ENCODE measurements at places on chromosomes 1 and 21. TPM values are rescaled to one million over a fixed set of nuclear protein-coding genes. Genes with fewer than 3 reads are reported as not detected.

KCNA2 gene
- total RNA-seq, result 0.63 TPM

CLEC20A gene
- total RNA-seq, result 0.31 TPM

ZYG11A gene
- 4.0 TPM for total RNA-seq

LMNA gene
- total RNA-seq, result 229 TPM

ZNF648 gene
- not detected for total RNA-seq

GUCA2A gene
- not detected for total RNA-seq

ACOT11 gene
- total RNA-seq, result 0.94 TPM

ADAMTS5 gene
- 3.6 TPM for total RNA-seq

CATSPERE gene
- total RNA-seq, result 0.66 TPM

DNA sequence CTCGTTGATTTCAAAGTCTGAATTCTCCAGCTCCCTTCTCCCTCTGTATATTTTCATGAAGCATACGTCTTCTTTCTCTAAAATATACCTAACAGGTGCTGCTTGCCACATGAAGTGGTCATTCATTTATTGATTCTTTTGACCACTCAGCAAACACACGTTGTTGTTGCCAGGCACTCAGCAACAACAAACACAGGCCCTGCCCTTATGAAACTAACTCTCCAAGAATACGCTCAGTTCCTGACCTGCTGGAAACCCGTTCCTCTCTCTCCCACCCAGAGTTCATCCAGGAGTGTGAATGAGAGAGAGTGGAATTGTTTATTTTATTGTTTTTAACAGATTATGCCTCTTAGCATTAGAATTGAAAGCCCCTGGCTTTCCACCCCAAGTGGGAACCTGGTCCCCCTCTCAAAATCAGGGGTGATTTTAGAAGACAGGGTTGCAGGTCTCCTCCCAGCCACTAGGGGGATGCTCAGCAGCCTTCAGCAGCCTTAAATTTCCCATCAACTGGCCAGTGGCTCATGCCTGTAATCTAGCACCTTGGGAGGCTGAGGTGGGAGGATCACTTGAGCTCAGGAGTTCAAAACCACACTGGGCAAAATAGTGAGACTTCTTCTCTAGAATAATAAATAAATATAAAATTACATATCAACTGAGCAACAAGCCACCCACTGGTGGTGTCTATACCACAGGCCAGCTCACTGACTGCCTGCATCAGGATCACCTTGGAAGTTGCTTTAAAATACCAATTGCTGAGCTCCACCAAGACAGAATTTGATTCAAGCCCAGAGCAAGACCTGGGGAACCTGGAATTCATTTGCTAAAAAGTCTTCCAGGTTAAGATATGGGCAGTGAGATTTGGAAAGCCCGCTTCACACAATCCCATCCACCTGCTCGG, 181.0 kb upstream of the KLHDC7A start:
- ATAC-seq, result no peak

GRCh38 chr1:21586222-21586621, 77.0 kb downstream of the ALPL start:
- no peak for ATAC-seq

DNA sequence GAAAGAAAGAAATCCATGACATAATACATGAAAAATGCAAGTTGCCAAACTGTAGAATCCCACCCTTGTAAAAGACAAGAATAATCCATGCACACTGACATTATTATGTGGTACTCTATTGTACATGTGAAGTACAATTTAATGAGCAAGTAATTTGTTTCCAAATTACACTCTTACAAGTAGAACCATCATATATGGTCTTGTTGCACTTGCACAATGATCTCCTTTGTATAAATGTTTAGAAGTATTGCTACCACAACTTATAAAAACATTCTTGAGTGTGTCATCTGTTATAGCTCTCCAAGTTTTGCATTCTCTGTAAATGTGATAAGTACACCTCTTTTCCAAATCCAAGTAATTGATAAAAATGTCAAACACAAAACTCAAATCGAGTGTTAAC, 29.1 kb upstream of the ZNF281 start:
- ATAC-seq, result no peak

DNA sequence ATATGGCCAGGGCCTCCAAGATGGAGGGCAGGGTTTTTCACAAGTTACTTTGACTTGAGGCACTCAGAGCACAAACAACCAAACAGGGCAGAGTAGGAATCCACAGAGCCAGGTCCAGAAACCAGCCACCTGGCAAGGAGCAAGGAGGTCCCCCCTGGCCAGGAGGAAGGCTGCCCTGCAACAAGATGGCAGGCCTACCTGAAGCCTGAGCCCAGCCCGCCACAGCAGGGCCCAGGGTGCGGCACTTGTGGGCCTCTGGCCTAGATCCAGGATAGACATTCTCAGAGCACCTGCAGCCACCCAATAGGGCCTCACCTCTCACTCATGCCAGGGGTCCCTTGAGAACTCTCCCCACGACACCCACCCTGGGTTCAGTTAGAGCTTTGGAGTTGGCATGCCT, 11.5 kb downstream of the SH3BGRL3 start:
- ATAC-seq, result no peak

DNA sequence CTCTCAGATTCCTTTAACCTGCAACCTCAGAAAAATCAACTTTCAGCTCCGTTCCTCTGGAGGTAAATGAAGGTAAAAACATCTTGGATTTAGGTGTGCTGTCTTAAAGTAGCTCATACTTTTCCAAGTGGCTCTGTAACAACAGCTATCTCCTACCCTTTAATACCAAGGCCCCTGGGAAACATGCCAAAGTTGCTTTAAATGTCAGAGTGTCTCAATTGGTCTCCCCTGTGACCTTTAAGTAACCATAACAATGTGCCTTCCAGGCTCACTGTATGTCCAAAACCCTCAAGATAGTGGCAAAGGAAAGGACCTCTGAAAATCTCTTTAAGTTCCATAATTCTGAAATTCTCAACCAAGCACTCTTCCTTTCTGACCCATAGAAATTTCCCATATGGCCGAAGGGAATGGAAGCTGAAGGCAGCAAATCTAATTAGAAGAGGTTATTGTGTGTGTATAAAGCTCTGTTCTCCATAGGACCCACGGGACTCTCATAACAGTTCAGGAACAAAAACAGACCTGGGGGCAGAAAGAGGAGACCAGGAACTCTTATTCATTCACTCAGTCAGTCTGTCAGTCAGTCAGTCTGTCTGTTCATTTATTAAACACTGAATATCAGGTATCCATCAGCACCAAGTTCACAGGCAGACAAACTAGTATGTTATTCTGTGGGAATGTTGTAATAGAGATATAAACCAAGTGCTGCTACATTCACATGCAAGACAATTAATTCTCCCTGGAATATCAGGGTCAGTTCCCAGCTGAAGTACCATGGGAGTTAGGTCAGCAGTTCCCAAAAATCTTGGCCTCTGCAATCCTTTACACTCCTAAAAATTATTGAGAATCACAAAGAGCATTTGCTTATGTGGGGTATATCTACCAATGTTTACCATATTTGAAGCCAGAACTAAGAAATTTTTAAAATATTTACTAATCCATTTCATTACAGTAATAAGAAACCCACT, 19.1 kb downstream of the ASTN1 start:
- no peak for ATAC-seq

- ATAC-seq, result no peak
These were observed 14.0 kb downstream of the GTF2B start for GRCh38 chr1:88877382-88877825.

GRCh38 chr1:178702146-178702545, 22.9 kb upstream of the RALGPS2 start:
- no peak for ATAC-seq

DNA sequence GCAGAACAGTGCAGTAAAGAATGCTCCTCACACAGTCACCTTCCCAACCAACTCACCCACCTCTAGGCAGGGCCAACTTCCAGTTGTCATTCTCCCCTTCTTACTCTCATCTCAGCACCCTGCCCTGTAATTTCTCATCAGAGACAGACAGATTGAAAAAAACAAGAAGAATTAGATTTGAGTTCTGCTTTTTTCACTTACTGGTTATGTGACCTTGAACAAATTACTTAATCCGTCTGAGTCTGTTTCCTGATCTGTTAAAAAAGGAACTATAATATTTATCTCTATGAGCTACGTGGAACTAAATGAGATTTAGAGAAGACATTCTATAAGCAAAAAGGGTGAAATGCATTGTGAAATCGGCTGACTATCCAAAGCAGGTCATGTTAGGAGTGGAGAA, 330.3 kb downstream of the ZNF326 start:
- no peak for ATAC-seq

- no peak for ATAC-seq
These were observed 425.3 kb downstream of the USP25 start for GRCh38 chr21:16154951-16155635.

- no peak for ATAC-seq
These were observed 61.0 kb downstream of the TOR3A start for GRCh38 chr1:179142889-179143299.

DNA sequence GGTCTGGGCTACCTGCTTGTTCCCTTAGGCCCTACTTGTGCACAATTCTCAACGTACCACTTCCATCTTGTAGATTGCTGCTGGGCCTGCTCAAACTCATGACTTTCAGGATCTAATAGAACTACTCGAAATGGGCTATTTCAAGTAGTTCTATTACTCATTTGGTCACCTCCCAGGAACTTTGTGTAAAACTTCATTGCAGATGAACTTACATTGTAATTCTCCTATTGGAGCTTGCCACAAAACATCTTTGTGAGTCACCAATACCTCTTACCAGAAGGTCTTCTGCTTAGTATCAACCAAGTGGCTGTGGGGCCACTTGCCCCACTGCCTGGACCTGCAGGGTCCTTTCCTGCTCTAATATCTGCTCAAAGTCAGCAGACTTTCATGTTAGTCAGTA, 10.7 kb upstream of the MYOCOS start:
- ATAC-seq, result no peak

GRCh38 chr1:5711079-5711478, 281.1 kb downstream of the NPHP4 start:
- no peak for ATAC-seq

- ATAC-seq, result no peak
These were observed 45.3 kb upstream of the RGS1 start for GRCh38 chr1:192530254-192530653.

- ATAC-seq, result peak; percentile 51
These were observed 81.5 kb downstream of the ABCA4 start for GRCh38 chr1:94039514-94039870.

DNA sequence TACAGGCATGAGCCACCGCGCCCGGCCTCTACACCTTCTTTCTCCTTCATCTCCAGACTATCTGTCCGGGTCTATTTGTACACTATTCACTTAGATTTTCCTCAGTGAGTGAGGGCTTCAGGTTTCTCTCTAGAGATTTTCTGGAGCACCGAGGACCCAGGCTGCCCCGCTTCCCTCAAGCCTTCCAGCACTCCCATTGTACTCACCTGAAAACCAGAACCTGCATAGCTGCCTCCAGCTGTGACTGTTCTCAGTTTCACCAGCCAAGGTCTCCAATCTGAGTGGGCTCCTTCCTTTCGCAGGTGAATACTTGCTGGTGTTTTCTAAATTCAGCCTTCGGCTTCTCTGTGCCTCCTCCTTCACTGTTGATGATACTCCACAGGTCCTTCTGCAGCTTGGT, 12.9 kb upstream of the DMAP1 start:
- ATAC-seq, result no peak

- ATAC-seq, result no peak
These were observed 206.5 kb downstream of the TNR start for GRCh38 chr1:175536921-175537320.

DNA sequence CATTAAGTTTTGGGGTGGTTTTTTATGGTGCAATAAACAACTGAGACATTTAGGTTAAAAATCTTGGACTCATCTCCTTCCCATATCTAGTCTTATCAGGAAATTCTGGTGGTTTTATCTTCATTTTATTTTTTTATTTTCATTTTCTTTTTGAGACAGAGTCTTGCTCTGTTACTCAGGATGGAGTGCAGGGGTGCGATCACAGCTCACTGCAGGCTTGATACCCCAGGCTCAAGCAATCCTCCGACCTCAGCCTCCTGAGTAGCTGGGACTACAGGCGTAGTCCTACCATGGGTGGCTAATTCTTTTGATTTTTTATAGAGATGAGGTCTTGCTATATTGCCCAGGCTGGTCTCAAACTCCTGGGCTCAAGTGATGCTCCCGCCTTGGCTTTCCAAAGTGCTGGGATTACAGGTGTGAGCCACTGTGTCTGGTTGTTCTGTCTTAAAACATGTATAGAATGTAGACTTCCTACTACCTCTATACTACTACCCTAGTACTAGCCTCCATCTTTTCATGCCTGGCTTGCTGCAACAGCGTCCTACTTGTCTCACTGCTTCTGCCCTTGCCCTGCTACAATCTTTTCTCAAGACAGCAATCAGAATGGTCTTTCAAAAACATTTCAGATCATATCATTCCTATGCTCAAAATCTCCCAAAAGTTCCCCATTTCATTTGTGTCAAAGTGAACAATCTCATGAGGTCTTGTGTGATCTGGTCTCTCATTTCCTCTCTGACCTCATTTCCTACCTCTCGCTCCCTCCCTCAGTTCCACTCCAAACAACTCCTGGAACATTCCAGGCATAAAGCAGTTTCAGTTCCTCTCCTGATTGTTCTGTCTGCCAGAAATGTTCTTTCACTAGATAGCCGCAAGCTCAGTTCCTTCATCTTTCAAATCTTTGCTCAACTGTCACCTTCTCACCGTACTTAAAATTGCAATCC, 5.9 kb upstream of the FCGR2A start:
- no peak for ATAC-seq

- no peak for ATAC-seq
These were observed 36.1 kb downstream of the ST6GALNAC3 start for GRCh38 chr1:76110666-76111065.

DNA sequence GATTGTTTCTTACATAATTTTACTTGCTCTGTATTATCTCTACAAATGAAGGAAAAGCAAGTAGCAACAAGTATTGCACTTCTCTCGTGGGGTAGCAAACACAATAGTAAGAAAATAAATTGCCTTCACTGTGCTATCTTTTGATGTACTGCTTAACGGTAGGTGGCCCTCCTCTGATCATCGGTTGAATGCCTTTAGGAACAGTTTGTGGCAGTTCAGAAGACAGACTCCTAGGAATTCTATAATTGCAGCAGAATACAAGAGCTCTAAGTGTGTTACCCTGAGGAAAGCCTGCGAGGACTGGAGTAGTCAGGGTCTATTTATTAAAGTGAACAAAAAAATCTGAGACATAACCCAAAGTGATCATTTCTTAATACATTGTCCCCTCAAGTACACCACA, 1135.9 kb downstream of the KCNT2 start:
- ATAC-seq, result no peak

- ATAC-seq, result no peak
These were observed 22.1 kb upstream of the TNN start for GRCh38 chr1:175045519-175045918.

- ATAC-seq, result no peak
These were observed 160.1 kb downstream of the FASLG start for GRCh38 chr1:172818841-172819527.

- peak; percentile 36 for ATAC-seq
These were observed 24.0 kb downstream of the QSOX1 start for GRCh38 chr1:180178511-180179161.

- no peak for ATAC-seq
These were observed 30.9 kb upstream of the RBM15 start for GRCh38 chr1:110308247-110308646.

GRCh38 chr1:97186381-97186780, 464.8 kb downstream of the PTBP2 start:
- no peak for ATAC-seq

- ATAC-seq, result no peak
These were observed 48.8 kb downstream of the TENT5C start for GRCh38 chr1:117654493-117655219.
